ENCODE measurements at places on chromosomes 12 and 14.

DNA sequence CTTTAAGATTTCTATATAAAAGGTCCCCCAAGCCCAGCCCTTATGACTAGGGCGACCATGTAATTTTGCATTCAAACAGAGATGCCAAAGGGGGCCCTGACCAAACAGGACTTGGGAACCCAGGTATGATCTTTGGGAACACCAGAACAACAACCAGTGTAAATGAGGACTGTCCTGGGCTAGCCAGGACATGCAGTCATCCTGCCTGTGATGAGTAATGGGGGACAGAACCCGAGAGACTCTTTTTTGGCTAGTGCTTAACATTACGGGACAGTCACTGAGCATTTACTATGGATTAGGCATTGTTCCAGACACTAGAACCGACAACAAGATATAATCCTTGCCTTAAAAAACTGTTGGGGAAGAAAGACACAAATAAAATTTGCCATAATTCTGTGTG lies 337.3 kb downstream of the CACNA1C start:
- no peak for DNase-seq

DNA sequence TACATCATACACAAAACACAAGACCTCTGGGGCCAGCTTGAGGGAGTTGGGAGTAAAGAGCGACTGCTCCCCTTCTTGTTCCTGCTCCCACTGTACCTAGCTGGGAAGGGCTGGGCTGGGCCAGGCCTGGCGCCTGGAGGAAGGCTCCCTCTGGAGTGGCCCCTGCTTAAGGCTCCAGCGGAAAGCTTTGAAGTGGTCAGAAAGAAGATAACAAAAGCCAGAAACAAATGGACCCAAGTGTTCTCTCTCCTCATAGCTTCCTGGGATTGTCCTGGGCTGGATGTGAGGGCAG lies 25.3 kb downstream of the PRPF40B start:
- DNase-seq = no peak

DNA sequence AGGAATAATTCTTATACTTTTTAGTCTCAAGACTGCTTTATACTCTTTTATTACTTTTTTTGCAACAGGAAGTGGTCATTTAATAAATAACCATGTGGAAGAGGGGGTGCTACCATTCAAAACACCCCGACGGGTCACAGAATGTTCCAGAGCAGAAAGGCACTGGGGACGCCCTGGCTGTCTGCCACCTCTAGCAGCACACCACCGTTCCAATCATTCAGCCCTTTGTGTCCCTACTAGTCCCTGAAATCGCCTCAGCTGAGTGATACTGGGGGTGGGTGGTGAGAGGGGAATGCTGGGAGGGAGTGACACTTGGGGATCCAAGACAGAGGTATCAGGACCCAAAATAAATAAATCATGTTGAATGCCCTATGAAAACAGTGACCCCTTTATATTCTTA lies 52.4 kb downstream of the MON2 start:
- no peak for DNase-seq

DNA sequence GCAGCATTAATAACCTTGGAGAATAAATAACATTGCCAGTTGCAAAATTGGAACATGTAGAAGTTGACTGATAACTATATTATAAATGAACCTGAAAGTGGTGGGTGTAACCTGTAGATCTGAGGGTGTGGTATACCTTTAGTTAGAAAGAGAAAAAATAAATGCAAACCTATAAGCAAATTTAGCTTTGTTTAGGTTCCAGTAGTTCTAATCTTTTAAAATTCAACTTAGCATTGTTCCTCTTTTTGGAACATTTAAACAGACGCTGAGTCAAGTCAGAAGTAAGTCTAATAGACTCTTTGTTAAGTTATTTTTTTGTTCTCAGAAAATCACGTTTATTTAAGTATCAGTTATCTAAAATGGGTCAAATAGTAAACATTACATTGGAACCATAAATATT lies 120.0 kb downstream of the DNAI7 start:
- no peak for DNase-seq

DNA sequence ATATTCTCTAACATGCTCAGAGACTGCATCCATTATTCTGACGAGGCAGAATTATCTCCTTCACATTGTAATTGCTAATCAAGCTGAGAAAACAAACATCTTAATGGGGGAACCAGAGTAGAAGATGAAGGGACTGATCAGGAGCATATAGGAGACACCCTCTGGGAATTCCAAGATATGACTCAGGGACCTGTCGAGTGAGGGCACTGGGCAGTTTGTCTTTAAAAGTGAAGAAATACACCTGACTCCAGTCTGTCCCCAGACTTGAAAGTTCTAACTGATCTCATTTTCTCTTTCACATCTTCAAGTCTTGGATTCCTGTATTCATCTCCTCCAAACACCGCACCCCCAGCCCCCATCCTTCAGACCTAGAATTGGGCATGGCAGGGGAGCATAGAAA lies 226.9 kb upstream of the PLXNC1 start:
- DNase-seq = no peak

GRCh38 chr12:89597770-89598169 lies 71.9 kb upstream of the POC1B start:
- DNase-seq = no peak

- no peak for DNase-seq
These were observed 51.2 kb downstream of the FBRSL1 start for GRCh38 chr12:132541200-132541599.

- no peak for DNase-seq
These were observed 244.9 kb upstream of the RGS6 start for GRCh38 chr14:71687166-71687831.

DNA sequence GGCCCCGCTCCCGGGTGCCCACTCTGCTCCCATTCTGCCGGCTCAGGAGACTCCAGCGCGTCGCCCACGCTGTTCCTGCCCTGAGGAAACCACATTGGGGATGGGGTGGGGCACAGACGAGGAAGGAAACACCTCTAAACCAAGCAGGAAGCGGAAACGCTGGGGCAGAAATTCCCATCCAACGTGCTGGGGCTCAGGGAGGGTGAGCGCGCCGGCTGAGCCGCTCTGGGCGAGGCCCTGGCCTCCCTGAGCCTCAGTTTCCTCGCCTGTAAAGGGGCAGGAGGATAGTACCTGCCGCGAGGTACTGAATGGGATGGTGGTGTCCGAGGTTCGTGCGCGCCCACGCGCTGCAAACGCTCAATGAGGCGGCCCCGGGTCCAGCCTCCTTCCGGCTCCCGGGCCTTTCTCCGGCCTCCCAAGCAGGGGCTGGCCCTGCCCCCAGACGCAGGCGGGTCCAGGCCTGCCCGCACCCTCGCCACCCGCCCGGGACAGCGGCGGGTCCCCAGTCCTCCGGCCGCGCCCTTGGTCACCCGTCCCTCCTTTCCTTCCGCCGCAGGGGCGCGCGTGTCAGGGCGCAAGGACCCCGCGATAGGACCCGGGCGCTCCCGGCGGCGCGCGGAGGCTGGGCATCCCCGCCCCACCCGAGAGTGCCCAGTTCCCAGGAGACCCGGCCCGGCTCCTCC lies 673 bp downstream of the BEGAIN start:
- DNase-seq = no peak

DNA sequence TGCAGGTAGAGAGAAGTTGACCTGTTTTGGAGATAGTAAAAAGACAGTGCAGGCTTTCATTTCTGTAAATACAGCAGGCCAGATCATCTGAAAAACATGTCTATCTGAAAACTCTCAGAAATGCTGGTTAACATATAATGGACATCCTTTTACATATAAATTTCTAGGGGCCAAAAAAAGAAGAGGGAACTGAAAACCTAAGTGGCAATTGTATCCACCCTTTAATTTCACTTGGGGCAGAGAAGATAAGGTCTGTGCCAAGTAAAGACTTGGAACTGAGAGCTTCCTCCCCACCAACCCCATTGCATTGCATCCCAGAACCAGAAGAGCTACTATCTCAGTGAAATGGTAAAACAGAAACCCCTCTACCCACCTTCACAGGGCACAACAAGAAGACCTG lies 141.0 kb downstream of the SRGAP1 start:
- no peak for DNase-seq

DNA sequence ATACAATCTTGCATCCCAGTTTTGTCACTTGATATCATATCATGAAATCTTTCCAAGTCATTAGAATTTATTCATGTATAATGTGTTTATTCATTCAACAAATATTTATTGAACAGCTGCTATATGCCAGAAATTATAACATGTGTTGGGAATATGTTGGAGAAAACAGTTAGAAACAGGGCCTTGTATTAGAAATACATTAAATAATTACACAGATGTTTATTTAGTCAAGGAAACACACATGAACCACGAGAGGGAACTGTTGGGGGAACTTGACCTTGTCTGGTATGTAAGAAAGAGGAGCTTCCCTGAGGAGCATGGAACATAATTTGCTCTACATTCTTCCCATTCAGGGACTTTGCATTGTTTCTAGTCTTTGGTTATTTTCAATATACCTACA lies 191.7 kb upstream of the FRMD6 start:
- no peak for DNase-seq

DNA sequence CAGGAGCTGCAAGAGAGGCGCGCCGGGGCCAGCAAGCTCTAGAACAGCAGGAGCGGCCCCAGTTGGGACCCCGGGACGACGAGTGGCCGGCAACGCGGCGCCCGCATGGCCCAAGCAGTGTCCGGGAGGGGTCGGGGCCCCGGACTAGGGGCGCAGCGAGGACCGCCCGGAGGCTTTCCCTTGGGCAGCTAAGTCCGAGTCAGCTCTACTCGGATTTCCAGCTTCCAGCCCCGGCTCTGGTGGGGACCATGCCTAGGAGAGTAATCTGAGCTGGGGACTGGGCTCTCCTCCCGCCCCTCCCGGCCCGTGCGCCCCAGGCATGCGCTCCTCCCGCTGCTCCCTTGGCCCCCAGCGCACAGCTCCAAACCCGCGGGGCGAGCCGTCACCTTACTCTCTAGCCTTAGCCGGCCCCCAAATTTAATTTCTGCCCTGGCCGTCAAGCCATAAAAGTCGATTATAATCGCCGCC lies 41.6 kb upstream of the CAPRIN2 start:
- DNase-seq = no peak

- no peak for DNase-seq
These were observed 5.3 kb downstream of the LTBP2 start for GRCh38 chr14:74606727-74607126.

DNA sequence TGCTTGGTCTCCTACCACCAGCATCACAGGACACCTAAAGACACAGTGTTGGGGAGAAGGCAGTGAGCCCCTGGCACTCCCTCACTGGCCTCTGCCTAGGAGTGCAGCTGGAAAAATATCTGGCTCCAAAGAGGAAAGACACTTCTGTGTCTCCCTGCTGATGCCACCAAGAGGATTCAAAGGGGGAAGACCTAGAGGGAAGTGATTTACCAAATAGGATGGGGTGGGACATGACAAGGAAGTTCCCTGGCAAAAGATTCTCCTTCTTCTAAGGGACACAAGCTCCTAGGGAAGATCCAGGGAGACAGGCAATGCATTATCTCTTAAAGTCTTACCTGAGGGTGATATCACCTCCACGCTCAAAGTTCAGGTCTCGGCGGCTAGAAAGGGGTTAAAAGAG lies 6.1 kb downstream of the NDRG2 start:
- no peak for DNase-seq

- no peak for DNase-seq
These were observed 357.1 kb downstream of the RAD51B start for GRCh38 chr14:68176687-68177086.

GRCh38 chr14:73753124-73753886 lies 39.1 kb upstream of the PNMA1 start:
- no peak for DNase-seq

- DNase-seq = no peak
These were observed 17.8 kb downstream of the TRIP11 start for GRCh38 chr14:92022036-92022435.

DNA sequence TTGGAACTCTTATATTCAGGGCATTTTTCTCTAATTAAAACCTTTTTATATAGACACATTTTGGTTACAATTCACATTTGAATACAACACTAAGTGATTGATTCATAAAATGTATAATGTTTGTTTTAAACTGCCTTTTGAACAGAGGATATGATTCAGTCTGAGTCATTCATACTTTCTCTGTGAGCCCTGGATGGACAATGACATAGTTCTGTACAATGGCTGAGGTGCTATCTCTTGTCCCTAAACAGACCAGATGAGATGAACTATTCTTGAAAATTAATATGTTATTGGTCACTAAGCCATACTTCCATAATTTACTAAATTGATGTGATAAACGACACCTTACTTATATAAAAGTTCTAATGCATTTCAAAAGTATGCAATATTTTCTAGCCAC lies 199.7 kb upstream of the ATXN7L3B start:
- DNase-seq = no peak

GRCh38 chr12:104340925-104341611 lies 37.5 kb downstream of the EID3 start:
- DNase-seq = no peak

DNA sequence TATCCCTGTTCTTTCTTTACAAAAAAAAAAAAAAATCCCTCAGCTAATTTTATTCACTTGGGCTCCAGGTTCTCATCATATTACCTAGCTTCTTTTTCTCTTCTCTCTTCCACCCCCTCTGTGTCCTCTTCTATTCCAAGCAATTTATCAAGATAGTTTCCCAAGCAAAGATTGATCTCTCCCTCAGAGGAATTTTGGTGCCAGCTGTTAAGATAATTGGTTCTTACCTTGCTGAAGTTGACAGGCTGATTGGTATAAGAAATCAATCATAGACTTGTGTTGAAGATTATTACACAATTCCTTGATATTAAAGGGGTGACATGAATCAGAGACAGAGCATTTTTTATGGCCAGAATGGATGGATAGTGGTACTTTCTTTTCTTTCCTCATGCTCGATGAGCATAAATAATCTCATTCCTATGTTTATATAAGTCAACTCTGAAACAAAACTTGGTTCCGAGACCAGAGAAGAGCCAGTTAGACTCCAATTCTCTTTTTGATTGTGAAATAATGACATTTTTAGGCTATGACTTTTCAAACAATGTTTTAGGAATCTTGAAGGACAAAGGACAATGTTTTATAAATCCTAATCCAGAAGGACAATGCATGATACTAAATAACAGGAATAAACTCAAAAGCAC lies 264.1 kb upstream of the PRKD1 start:
- DNase-seq = no peak

DNA sequence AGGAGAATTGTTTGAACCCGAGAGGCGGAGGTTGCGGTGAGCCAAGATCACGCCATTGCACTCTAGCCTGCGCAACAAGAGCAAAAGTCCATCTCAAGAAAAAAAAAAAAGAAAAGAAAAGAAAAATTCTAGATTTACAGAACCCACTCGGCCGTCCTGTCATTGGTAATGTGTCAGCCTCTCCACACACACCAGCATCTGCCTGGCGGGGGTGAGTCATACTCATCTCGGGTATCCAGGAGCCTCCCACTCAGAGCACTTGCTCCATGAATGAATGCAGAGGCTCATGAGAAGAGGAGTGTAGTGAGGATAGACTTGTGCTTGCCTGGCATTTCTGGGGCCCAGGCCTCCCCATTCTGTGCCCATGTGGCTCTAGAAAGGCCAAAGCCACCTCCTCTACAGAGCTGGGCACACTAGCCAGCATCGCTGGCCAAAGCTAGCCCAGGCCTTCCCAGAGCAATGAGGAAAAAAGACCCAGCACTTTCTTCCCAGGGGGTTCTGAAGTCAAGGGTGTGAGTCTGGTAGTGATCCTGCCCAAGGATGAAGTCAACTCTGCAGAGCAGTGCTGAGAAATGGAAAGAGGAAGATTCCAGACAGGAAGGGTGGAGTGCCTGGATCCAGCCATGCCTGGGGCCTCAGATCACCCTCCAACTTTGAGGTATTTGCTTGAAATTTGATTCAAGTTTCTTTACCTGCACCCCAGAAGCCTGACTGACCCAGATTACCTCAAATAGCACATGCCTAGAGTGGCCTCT lies 31.2 kb upstream of the KLC1 start:
- DNase-seq = peak; percentile 70

GRCh38 chr14:58872061-58872460 lies 234.3 kb downstream of the DACT1 start:
- no peak for DNase-seq
